ENCODE measurements at places on chromosomes 12 and 14.

DNA sequence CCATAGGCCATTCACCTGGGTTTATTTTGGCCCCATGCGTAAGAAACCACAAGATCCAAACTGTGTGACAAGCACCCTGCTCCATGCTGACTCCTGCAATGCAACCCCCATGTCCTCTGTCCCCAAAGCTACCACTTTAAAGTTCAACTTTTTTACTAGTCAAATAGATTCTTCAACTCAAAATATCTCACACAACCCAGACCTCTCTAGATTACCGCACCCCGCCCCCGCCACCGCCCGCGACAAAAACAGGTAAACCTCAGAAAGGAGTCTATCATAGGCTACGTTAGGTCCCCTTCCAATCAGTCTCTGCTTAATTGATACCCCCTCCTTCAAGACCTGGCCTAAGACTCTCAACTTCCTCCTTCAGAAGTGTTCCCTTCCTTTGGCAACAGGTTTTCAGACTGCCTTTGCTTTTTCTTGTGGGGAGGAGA, 2.2 kb downstream of the ZFP36L1 start:
- DNase-seq = no peak

DNA sequence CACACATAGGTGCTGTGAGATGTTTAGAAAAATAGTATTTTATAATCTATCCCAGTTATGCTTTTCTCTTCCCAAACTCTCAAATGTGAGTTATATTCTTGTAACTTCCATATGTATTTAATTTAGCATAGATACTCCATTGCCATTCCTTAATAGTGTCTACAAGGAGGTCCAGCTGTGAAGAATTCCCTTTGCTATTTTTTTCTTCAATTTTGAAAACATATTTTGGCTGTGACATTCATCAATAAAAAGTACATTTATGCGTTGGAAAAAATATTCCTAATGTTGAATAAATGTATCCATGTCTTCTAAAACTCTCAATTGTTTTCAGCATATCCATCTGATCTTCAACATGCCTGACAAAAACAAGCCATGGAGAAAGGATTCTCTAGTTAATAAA, 1402.0 kb upstream of the SEL1L start:
- no peak for DNase-seq

DNA sequence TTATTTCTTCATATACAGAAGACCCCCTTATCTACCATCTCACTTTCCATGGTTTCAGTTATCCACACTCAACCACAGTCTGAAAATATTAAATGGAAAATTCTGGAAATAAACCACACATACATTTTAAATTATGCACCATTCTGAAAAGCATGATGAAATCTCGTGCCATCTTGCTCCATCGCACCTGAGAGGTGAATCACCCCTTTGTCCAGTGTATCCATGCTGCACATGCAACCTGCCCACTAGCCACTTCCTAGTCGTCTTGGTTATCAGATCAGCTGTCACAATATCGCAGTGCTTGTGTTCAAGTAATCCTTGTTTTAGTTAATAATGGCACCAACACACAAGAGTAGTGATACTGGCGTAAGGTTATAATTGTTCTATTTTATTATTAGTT, 145.7 kb downstream of the C12orf42 start:
- no peak for DNase-seq

DNA sequence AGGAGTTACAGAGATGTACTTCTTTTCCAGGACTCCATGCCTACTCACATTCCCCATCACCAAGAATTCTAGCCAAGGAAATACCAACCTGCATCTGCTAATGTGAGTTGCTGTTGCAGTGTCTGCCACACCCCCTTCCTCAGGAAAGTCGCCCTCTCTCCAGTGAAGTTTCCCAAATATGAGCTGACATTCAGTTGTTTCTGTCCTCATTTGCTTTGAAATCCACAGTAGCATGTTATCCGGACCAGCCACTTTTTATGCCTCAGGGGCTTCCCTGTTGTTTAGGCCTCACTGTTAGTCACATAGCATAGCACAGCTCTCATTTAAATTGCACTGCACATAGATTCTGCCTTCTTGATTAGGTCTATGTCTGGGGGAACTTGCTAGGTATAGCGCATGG, 212.4 kb downstream of the EGLN3 start:
- DNase-seq = no peak

DNA sequence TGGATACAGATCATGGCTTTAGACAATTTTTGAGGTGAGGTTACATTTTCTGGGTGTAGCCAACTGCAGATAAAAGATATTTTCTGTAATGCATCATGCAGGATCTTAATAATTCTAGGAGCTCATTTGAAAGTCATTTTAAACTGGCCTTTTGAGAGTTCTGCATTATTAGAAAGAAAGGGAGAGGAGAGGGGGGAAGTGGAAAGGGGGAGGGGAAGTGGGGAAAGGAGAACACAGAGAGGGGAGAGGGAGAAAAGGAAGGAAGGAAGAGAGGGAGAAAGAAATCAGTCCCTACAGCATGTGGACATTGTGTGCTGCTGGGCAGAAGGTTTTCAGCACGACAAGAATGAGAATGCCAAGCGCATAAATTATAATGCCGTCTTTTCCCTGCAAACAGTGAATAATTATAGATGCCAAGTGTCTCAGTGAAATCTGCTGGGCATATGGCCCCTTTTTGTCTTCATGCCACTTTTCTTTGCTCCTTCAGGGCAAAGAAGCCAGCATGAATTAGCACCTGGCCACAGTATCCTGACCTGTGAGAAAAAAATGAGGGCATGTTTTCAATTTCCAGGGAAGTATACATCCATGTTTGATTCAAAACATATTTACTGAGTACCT, 22.7 kb upstream of the PPP2R5C start:
- DNase-seq = no peak

DNA sequence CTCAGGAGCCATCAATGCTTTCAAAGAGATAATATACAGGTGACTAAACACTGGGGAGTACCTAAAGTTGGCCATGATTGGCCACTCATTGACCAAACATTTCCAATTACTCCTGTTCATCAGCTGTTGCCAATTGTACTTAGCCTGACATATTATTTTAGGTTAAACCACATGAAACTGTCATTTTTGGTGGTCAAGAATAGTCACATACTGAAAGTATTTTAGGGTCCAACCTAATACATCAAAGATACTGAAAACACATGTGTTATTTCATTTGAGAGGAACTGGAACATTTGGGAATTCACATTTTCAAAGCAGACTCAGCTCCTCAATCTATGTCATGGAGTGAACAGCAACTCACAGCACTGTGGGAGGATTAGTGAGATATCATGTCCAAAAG, 63.9 kb upstream of the KCNA5 start:
- DNase-seq = no peak

DNA sequence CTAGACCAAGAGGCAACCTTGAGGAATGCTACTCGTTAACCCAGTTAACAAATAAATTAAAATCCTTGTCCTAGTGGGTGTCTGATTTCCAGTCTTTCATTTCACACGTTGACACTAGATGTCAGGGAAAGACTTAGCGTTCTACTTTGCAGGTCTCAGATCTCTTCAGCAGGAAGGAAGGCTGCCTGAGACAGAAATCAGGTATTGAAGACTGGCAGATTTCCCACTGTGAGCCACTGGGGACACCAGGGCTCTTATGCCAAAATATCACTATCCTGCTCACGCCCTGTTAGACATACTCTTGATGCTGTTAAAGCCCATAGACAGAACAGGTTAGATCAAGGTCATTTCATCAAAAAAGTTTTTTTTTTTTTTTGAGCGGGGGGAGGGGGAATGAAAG, 33.0 kb downstream of the EMP1 start:
- DNase-seq = no peak

DNA sequence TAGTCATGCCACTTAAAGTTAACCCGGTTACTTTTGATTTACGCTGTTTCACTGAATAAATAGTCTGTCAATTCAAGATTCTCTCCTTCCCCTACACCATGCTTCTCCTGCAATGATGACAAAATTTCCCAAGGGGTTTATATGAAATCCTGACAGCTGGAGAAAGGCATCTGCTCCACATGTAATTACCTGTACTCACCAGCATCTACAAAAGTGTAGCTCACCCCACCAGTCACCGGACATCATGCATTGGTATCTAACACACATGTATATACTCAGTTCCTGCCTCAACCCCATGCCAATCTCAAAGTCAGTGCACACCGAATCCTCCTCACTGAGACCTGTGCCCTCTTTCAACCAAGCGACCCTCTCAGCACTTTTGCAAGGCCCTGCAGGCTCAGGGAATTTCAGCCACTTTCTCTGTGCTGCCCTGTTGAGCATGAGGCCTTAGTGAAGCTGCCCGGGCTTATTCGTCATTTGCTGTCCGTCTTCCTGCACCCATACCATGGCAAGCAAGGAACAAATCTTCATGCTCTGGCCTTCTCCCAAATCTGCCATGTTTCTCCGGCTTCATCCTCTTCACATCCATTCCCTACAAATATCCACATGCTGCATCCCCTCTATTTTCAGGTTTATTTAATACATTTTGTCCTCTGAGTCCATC, 131.6 kb downstream of the SEC23A start:
- no peak for DNase-seq

- DNase-seq = no peak
Observed at GRCh38 chr14:96121660-96122395, 82.7 kb downstream of the C14orf132 start.

DNA sequence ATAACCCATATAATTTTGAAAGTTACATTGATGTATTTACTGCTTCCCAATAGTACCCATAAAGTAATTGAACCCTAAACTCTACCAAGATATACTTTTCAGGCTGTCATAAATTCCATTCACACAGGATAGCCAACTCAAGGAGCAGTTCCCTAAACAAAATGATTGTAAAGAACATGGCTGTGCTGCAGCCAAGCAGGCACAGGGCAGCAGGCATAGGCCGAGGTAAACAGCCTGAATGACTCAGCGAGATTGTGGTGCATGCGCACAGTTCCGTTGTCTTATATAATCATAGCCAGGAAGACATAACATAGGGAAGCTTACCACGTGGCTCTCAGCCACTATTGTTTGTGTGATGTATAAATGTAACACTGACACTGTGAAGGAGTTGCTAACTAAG, 344.9 kb downstream of the FSCB start:
- DNase-seq = no peak

- no peak for DNase-seq
Observed at GRCh38 chr14:58078471-58078870, 73.5 kb downstream of the ARMH4 start.
